Fibroblast of lung (primary cell): ENCODE measurements at places on chromosomes 3 and 15. TPM values are rescaled to one million over a fixed set of nuclear protein-coding genes. Genes with fewer than 3 reads are reported as not detected.

DNA sequence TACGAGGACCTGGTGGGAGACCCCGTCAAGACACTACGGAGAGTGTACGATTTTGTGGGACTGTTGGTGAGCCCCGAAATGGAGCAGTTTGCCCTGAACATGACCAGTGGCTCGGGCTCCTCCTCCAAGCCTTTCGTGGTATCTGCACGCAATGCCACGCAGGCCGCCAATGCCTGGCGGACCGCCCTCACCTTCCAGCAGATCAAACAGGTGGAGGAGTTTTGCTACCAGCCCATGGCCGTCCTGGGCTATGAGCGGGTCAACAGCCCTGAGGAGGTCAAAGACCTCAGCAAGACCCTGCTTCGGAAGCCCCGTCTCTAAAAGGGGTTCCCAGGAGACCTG, 2.5 kb downstream of the CHST2 start:
- no peak for DNase-seq

DNA sequence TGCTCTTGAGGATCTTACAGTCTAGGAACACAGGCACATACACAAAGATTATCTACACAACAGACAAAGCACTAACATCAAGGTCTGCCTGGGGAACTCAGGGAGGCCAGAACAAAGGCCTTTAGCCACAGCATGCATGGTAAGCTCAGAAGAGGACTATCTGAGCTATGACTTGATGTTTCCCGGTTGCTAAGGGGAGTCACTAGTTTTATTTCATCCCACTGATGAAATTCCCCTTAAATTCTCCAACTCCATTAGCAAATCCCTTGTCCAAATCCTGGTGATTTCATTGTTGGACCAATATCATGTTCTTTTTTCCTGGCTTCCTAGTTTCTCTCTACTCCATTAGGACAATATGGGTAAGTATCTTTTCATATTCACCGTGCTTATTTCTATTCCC, 23.3 kb downstream of the FBN1 start:
- DNase-seq = no peak

GRCh38 chr3:171654809-171655208, 155.5 kb downstream of the PLD1 start:
- peak; percentile 75 for DNase-seq

DNA sequence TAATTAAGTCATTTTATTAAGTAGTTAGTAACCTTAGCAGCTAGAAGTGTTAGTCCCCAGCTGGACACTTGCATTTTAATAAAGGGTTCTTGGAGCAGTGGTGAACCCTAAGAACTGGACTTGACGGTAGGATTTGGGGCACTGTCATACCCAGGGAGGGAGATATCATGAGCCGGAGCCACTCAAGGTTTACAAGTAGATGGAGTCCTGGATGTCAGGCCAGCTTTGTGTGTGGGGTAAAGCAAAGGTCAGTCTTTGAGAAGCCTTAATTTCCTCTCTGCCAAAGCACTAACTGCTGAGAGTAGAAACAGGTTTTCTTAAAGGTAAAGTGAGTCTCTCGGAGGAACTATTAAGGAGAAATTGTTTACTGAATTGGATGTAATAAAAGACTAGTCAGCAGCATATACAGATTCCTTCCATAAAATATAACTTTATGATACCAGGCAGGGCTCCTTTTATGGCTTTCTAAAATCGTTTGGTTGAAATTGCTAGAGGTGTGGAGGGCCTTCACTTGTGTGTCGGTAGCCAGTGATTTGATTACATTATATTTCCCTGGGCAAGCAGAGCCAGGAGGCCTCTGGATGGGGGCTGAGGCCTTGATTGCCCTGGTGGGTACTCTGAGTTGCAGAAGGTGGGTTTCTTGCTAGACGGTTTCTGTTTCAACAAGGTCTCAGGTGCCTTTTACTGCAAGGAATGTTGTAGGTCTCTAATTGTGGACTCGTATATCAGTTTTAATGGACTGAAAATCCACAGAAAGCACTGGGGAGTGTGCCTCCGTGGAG, 23.1 kb downstream of the SQOR start:
- no peak for DNase-seq

GRCh38 chr3:136952292-136952691, 5.5 kb upstream of the IL20RB start:
- peak; percentile 49 for DNase-seq

DNA sequence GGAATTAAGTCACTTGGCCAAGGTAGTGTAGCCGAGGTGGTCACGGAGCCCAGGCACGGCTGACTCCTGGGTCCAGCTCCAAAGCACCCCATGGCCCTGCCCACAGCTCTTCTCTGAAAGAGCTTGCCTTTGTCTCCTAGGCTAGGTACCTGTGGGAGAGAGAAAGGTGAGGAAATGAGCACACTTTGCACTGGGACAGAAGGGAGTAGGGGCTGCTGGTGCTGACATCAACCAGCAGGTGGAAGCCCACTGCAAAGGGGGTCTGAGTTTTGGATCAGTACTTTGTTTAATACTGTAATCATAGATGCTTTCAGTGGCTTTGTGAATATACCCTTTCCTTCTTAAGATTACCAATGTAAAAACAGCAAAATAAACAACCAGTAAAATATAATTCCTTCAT, 128.3 kb upstream of the EIF1B start:
- DNase-seq = no peak

DNA sequence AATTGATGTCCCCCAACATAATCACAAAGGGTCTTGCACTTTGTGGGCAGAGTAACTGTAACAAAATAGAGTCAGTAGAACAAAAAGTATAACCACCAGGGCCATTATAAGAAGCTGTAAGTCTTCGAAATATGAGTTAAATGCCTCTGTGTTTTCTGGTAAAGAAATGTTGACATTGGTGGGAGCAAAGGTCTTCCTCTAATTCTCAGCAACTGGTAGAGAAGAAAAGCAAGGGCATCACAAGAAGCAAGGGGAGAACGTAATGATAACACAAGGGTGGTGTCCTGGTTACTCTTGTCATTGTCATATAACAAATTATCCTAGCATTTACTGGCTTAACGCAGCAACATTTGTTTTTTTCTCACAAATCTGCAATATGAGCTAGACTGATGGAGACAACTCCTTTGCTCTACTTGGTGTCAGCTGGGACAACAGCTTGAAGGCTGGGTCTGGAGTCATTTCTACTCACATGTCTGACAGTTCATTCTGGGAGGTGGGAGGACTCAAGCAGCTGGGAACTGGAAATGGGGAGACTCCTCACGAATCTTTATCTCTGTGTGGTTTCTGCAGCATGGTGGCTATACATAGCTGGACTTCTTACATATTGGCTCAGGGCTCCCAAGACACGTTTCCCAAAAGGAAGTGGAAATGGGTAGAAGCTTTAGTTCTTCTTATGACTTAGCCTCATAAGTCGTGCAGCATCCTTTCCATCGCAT, 20.2 kb downstream of the DNAJB11 start:
- no peak for DNase-seq

GRCh38 chr3:76998555-76998954, 41.3 kb upstream of the ROBO2 start:
- no peak for DNase-seq

DNA sequence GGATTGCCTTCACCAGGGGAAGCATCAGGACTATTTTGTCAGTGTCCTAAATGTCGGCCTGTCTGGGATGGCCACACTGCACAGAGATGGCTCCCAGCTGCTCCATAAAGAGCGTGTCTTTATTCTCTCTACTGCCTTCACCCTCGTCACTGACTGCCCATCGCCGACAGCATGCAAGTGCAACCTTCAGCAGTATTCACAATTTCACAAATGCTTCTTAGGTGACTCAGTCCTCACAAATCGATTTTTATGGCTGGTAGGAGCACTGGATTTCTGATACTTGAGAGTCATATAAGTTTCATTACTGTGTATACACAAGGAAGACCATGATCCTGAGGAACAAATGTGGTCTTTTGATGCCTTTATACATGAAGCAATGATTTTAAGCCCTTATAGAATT, 1.1 kb upstream of the SSUH2 start:
- no peak for DNase-seq

DNA sequence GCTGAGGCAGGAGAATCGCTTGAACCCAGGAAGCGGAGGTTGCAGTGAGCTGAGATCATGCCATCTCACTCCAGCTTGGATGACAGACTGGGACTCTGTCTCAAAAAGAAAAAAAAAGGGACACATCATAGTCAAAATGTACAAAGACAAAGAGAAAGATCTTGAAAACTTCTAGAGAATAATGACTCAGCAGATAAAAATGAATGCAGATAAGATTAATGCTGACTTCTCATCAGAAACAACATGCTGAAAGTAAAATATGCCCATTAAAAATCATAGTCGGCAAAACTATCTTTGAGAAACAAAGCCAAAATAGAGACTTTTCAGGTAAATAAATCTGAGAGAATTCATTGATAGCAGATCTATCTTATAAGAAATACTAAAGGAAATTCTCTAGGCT, 271.1 kb upstream of the GPR149 start:
- DNase-seq = no peak

GRCh38 chr3:33067484-33067883, 29.5 kb downstream of the GLB1 start:
- peak; percentile 76 for DNase-seq

- DNase-seq = no peak
Observed at GRCh38 chr15:54836052-54836795, 360.5 kb downstream of the RSL24D1 start.

DNA sequence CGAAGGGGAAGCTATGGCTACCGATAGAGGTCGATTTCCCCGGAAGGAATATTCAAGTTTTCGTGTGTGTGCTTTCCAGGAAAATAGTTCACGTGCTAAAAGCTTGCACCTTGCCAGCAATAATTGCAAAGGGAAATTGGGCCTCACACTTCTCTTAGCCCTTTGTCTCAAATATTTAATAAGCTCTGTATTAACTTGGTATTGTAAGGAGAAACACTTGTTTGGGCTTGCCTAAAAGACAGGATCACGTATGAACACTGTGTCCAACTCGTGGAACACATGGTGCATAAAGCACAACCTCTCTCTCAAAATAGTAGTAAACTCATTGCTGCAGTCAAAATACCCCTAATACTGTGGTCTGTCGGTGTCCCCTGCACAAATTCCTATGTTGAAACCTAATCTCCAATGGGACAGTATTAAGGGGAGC, 352 bp upstream of the TMF1 start:
- DNase-seq = no peak

- DNase-seq = no peak
Observed at GRCh38 chr15:69668963-69669362, 216.3 kb downstream of the RPLP1 start.

- DNase-seq = no peak
Observed at GRCh38 chr3:154753101-154753500, 323.1 kb upstream of the GPR149 start.

GRCh38 chr3:71565316-71565715, 18.2 kb downstream of the FOXP1 start:
- DNase-seq = no peak

DNA sequence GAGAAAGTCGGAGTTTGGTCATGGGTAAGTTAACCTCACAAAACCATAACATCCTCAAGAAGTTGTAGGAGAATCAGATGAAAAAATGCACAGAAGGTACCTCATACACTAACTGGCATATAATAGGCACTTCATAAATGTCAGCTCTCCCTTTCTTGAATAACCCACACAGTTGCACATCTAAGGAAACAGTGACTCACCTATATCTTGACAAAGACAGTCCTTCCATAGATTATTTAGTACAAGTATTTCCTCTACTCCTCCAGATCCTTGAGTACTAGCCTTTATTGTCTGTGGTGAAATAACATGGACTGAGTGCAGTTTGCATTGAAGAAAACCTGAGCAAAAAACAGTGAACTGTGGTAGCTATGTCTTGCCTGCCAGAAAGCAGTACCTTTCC, 46.6 kb downstream of the MAGI1 start:
- DNase-seq = no peak

- DNase-seq = no peak
Observed at GRCh38 chr3:170027233-170028102, 10.3 kb upstream of the GPR160 start.

DNA sequence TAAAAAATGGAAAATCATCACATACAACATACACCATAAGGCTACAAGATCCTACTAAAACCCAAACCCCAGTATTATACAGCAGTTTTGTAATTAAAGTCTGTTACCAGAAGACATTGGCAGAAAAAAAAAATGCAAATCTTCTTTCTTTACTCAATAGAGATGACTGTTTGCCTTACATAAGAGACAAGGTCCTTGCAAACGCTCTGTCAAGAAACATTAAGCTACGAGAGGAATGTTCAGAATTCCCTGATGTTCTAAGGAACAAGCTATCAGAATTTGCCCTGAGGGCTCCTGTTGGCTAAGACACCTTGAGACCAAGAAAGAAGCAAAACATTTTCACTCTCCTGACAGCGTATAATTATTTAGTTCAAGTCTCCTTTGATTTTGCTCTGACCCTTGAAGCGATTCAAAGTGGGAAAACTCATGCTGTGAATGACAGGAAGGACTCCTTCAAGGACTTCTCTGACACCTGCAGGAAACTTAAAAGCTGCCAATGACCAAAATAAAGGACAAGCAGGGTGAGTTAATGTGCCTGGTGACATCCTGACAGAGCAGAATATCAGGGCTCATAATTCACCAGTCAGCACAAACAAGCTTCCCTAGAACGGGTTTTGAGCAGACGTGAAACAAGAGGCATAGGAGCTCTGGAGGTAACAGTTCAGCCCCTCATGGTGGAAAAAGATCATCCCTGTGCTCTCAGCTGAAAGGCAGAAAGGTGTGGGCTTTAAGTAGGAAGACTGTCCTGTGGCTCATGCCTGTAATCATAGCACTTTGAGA, 2.5 kb downstream of the SCAMP2 start:
- no peak for DNase-seq

- DNase-seq = peak; percentile 61
Observed at GRCh38 chr3:108914774-108915641, 38.7 kb downstream of the GUCA1C start.

DNA sequence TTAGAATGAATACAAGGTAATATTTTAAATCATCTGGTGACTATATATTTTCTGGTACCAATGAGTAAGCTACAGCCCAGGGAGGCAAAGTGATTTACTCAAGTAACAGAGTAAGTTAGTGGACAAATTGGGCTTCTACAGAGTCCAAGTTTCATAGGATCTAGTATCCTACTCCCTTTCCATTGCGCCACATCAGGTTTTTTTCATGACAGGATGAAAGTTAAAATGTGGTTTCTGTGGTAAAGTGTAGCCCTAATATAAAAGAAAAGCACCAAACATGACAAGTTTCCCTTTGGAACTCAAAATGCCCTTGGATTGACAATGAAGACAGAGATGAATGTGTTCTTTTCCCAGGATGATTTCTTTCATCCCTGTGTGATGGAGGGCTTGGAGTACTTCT, 350.8 kb upstream of the ZNF385D start:
- DNase-seq = no peak

DNA sequence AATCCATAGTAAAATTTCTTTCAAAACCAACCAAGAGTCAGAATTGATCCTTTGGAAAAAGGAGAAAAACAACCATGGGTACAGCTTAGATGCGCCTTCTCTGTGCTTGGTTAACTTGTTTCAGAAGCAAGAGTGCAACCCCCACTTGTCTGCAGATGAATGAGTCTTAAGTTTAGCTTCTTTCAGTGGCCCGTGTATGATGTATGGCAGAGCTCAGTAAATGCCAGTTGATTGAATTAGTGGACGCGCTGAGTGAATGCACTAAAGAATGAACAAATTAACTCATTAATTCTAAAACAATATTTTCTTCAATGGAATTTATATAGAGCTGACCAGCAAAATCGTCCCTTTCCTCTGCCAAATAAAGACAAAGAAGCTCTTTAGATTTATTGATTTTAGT, 67.0 kb upstream of the ARHGEF3 start:
- no peak for DNase-seq

GRCh38 chr15:70093481-70094319, 4.0 kb downstream of the TLE3 start:
- peak; percentile 61 for DNase-seq

TLR9 gene
- under 0.01 TPM in 1 of 2 replicates, not detected in the other for total RNA-seq

CKMT1A gene
- total RNA-seq = not detected in 2 replicates

C3orf22 gene
- not detected in 2 replicates for total RNA-seq

GOLGA8T gene
- total RNA-seq = 0.17 and 0.26 TPM in 2 replicates

ABHD2 gene
- 42.9 and 84.9 TPM in 2 replicates for total RNA-seq

ARPIN gene
- 13.2 and 13.9 TPM in 2 replicates for total RNA-seq
